ENCODE measurements at places on chromosomes 6 and 20. TPM values are rescaled to one million over a fixed set of nuclear protein-coding genes. Genes with fewer than 3 reads are reported as not detected.

DNA sequence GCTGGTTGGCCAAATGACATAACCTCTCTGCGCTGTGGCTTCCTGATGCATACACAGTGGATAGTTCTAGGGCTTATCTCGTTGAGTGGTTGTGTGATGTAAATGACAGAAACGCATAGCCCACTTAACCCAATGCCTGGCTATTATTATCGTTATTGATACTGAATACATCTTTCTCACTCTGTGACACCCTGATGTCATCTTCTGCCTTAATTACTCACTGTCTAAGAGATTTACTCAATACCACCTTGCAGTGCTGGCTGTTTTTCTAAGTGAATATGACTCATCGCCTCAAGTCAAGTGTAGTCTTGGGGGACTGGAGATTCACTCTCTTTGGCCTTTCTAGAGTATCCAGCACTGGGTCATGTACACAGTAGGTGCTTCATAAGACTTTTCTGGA is 73.6 kb downstream of the NDUFAF5 start:
- H3K27me3 ChIP-seq, result no peaks in the 10 kb centered on the region
- DNase-seq, result no peak
- no peak overlapping the region for H3K27ac ChIP-seq

DNA sequence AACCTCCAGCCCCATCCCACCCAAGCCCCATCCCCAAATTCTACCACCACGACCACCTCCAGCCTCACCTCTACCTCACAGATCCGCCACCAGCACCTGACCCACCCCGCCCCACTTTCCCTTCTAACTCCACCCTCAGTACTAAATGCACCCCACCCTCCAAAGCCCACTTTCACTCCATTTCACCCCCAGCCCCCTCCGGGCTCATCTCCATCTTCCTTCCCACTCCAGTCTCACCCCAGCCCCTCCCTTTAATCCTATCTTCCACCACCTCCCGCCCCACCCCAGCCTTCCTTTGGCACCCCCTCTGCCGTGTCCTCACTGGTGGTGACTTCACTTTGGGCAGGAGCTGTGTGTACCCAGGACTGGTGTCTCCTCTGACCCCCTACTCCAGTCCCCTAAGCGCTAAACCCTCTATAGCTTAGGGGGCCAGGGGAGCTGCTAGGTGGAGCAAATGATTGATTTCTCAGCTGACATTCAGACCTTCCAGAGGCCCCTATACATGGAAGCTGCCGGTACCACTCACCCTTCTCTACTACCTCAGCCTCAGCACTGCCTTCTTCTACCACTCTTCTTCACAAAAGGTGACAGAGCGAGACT is 2.8 kb upstream of the NSFL1C start:
- peaks cover 13% of the 10 kb centered on the region for H3K4me1 ChIP-seq
- H3K27ac ChIP-seq, result no peak overlapping the region
- peaks cover 10% of the 10 kb centered on the region for H3K36me3 ChIP-seq
- H3K4me3 ChIP-seq, result no peak overlapping the region

DNA sequence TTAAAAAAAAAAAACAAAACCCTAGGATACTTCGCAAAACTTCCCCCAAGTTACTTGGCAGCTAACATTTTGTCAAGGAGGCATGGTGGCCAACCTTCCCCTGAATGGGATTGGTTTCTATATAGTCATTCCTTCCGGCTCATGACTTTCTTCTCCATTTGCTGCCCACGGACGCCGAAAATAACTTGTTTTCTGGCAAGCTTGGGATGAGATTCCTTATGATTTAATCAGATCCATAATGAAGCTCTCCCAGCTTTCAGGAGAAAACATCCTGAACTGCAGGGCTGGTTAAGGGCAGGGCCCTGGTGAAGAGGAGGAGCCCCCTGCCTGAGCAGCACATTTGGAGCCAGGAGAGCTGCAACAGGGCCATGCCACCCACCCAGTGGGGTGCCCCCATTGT is 49.9 kb downstream of the PPP1R16B start:
- no peak for DNase-seq
- peaks cover 28% of the 10 kb centered on the region for H3K27me3 ChIP-seq
- H3K36me3 ChIP-seq, result no peaks in the 10 kb centered on the region
- H3K4me1 ChIP-seq, result no peaks in the 10 kb centered on the region
- no peak overlapping the region for H3K4me3 ChIP-seq
- H3K27ac ChIP-seq, result no peak overlapping the region

DNA sequence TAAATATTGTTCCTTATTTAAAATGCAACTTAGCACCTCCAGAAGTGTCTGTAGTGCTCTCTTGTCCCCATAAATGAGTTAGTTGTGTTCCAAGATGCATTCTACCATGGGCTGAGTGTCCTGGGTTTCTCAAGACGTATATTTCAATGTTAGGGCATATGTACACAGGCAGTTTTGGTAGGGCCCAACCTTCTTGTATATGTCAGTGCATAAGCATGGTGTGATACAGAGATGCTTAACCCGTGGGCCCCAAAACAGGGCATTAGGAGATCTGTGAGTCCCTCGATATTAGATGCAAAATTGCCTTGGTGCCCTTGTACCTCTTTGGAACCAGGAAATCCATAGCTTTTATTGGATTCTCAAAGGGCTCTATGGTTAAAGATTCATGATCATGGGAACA is 91.5 kb upstream of the HIVEP1 start:
- H3K36me3 ChIP-seq, result no peaks in the 10 kb centered on the region
- no peak overlapping the region for H3K27ac ChIP-seq
- no peaks in the 10 kb centered on the region for H3K27me3 ChIP-seq
- no peak overlapping the region for H3K4me3 ChIP-seq

- no peak for DNase-seq
- no peak overlapping the region for H3K4me3 ChIP-seq
- H3K36me3 ChIP-seq, result peaks cover 10% of the 10 kb centered on the region
- H3K27ac ChIP-seq, result no peak overlapping the region
Measured at GRCh38 chr20:41034239-41034638, 5.6 kb downstream of the TOP1 start.

DNA sequence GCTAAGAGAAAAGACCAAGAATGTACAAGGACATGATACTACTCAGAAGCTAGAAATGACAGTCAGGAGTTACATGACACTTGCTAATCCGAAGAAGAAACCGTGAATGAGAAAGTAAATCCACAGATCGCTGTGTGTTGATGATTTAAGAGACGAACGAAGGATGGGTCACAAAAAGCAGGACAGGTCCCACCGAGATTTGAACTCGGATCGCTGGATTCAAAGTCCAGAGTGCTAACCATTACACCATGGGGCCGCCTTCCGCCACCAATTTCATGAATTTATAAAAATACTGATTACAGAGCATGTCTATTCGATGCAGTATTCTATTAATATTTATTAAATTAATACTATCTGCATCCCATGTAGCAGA is 54.0 kb upstream of the BTN3A2 start:
- H3K4me1 ChIP-seq, result no peaks in the 10 kb centered on the region
- H3K4me3 ChIP-seq, result peak overlapping the region; percentile 73
- H3K27ac ChIP-seq, result no peak overlapping the region

DNA sequence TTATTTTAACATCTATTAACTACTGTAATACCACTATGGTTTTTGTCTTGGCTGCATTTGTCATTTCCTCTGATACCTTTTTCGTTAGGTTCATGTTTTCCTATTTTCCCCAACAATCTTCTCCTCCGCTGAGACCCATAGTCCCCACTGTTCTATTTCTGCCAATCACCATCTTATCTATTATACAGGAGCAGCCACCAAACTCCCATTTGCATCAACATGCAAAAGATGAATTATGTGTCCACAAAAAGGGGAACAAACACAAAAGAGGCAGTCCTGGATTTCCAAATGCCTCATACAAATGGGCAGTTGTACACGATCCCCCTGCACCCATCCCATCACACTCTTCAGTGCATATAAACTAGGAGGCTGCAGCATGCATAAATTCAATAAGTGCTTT is 121.7 kb upstream of the MYLIP start:
- H3K36me3 ChIP-seq, result no peaks in the 10 kb centered on the region
- no peaks in the 10 kb centered on the region for H3K27me3 ChIP-seq

DNA sequence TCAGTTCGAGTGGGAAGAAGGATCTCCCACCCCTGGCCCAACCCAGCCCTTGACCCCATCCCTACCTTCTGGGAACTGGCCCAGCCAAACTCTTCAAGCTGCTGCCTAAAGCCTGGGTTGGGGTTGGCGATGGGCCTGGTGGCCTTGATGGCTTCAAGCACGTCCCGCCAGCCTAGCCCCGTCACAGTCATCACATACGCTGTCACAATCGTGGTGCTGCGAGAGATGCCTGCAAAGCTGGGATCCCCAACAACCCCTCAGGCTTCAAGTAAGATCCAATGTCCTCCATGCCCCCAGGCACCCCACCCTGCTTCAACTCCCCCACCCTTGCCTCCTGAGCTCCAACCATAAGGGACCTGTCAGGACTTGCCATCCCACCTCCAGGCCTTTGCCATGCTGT is 7.8 kb downstream of the DUSP15 start:
- DNase-seq, result no peak
- H3K36me3 ChIP-seq, result no peaks in the 10 kb centered on the region
- peaks cover 4% of the 10 kb centered on the region for H3K4me1 ChIP-seq
- peaks cover 43% of the 10 kb centered on the region for H3K27me3 ChIP-seq
- H3K27ac ChIP-seq, result no peak overlapping the region
- H3K4me3 ChIP-seq, result no peak overlapping the region

DNA sequence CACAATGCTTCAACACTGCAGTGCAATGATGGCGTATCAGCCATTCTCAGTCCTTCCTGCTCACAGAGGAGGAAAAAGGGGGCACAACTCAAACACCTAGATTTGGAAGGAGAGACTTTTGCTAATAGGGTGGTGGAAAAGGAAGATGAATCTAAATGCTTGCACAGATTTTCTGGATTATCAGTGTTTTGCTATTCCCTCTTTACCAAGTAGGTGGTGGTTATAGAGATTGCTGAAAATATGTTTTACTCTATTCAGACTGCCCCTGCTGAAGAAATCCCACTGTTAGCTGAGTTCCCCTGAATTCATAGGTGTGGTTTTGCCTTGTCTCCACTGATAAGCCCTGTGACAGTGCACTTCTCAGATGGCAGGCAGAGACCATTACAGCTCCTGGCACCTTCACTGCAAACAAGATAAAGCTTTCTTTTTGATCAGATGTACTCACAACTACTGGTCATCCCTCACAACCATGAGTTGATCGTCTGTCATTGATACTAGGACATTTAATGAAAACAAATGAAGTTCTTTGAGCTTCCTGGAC is 311.4 kb downstream of the KIF16B start:
- no peak for DNase-seq
- H3K4me1 ChIP-seq, result no peaks in the 10 kb centered on the region
- H3K4me3 ChIP-seq, result no peak overlapping the region
- H3K36me3 ChIP-seq, result no peaks in the 10 kb centered on the region
- H3K27ac ChIP-seq, result no peak overlapping the region

The TP53RK gene
- total RNA-seq, result 20.6 TPM

GRCh38 chr6:167130008-167130677 is 7.2 kb downstream of the CCR6 start:
- no peaks in the 10 kb centered on the region for H3K27me3 ChIP-seq
- H3K4me3 ChIP-seq, result no peak overlapping the region
- DNase-seq, result no peak
- H3K4me1 ChIP-seq, result no peaks in the 10 kb centered on the region
- H3K27ac ChIP-seq, result no peak overlapping the region
- no peaks in the 10 kb centered on the region for H3K36me3 ChIP-seq

The ARMC12 gene
- total RNA-seq, result 1.0 TPM

DNA sequence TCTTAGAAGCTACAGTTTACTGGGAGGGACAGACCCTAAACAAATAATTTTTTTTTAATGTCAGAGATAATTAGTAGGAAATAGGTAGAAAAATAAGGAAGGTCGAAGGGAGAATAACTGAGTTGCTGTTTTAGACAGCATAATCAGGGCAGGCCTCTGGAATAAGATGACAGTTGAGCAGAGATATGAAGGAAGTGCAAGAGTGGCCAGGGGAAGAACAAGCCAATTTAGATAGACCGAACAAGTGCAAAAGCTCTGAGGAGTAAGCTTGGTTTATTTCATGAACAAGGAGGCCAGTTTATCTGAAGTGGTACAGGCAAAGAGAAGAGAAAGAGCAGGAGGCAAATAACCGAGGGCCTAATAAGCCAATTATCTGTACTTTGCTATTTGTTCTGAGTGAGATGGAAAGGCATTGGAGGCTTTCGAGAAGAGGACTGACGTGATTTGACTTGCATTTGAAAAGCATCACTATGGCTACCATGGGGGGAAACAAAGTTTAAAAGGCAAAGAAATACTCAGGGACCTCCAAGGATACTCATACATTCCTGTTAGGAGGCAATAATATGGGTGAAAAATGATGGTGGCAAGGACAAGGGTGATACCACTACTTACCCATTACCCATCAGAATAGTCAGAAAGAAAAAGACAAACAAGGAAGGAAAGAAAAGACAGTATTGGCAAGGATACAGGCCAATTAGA is 19.7 kb downstream of the PROCR start:
- H3K27ac ChIP-seq, result no peak overlapping the region
- no peaks in the 10 kb centered on the region for H3K36me3 ChIP-seq
- no peaks in the 10 kb centered on the region for H3K4me1 ChIP-seq
- H3K4me3 ChIP-seq, result no peak overlapping the region

The IL20RA gene
- total RNA-seq, result not detected

The NNAT gene
- total RNA-seq, result not detected

GRCh38 chr6:113570641-113571040 is 286.5 kb upstream of the MARCKS start:
- H3K27me3 ChIP-seq, result no peaks in the 10 kb centered on the region
- H3K4me1 ChIP-seq, result no peaks in the 10 kb centered on the region
- no peak overlapping the region for H3K27ac ChIP-seq
- no peaks in the 10 kb centered on the region for H3K36me3 ChIP-seq
- no peak for DNase-seq
- no peak overlapping the region for H3K4me3 ChIP-seq

GRCh38 chr6:11798096-11798495 is 19.5 kb upstream of the ADTRP start:
- no peak for DNase-seq
- no peaks in the 10 kb centered on the region for H3K36me3 ChIP-seq
- H3K4me1 ChIP-seq, result no peaks in the 10 kb centered on the region
- H3K27ac ChIP-seq, result no peak overlapping the region
- H3K4me3 ChIP-seq, result no peak overlapping the region

The SIRPB1 gene
- not detected for total RNA-seq
